ENCODE measurements at places on chromosomes 16 and 17.

- DNase-seq: no peak
These were observed 25.6 kb upstream of the CES5A start for GRCh38 chr16:55900616-55901393.

DNA sequence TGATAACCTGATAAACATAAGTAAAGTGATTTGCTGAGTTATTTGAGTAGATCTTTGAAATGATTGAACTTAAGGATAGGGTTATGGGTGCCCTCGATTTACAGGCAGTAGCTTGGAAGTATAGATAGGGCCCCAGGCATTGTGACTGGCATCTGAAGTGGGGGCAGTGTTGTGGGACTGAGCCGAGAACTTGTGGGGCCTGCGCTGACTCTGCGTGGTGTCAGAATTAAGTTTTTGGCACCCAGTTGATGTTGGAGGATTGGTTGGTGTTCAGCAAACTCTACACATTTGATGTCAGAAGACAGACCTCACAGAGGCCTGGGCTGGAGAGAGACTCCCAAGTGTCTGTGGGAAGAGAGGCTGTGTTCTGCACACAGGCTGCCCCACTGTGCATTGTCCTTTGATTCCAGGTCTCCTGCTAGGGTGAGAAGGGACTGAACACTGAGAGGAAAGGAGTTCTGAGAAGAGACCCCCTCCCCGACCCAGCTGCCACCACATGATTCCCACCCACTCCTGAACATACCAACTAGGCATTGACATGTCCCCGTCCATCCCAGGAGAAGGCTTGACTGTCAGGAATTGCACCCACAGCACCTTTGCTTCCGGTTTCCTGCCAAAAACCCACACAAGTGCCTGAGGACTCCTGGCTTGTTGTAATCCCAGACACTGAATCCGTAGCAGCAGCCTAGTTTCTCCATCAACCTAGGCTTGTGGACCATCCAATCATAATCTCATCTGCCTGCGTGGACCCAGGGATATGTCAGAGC, 4.5 kb downstream of the ZNF267 start:
- DNase-seq: no peak

DNA sequence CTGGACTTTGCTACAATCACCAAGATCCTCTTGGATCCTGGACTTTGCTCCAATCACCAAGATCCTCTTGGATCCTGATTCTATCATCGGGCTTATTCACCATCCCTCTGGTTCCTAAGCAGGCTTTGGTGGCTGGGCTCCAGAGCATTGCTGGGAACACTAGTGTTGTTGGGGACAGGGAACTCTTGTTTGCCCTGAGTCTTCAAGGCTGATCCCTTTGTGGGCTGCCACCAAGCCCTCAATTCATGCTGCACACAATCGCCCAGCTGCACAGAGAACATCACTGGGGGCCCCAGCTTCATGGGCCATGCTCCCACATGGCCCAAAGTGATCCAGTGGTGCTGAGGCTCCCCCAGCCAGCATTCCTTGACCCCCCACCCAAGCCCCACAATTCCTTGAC, 88.3 kb downstream of the TMEM132E start:
- no peak for DNase-seq

- no peak for DNase-seq
These were observed 297.5 kb upstream of the FOXF1 start for GRCh38 chr16:86212706-86213436.

DNA sequence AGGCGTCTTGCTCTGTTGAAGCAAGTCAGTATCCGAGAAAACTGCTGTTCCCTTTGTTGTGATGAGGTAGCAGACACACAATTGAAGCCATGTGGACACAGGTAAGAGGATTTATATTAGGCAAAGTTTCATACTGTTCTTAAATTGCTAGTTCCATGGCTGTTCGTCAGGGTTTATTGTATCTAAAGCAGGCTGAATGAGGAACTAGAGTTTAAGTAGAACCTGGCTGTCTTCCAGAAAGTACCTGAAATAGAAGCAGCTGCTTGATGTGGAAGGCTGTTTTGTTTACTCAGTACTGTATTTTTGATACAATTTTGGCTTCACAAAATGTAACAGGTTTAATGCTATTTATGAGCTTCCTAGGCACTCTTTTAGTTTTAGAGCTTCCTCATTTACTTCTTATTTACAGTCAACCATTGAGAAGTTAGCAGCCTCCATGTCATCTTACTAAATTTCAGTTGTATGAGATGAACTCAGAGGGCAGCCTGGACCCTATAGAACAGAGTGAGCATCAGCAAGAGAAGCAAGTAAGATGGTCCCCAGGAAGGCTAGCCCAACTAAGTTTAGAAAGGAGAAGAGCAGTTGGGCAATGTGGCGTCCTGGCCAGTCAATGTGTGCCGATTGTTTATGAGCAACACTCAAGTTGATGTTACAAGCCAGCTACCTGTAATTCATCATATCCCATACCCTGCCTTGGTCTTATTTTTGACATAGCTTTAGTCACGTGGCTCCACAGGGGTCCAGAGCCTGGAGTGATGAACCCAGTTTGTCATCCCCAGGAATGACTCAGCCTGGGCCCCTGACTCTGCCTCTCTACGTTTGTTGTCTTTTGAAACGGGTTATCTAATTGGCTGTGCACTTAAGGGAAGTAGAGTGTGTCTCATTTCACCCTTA, 9.7 kb upstream of the ARL2BP start:
- no peak for DNase-seq

DNA sequence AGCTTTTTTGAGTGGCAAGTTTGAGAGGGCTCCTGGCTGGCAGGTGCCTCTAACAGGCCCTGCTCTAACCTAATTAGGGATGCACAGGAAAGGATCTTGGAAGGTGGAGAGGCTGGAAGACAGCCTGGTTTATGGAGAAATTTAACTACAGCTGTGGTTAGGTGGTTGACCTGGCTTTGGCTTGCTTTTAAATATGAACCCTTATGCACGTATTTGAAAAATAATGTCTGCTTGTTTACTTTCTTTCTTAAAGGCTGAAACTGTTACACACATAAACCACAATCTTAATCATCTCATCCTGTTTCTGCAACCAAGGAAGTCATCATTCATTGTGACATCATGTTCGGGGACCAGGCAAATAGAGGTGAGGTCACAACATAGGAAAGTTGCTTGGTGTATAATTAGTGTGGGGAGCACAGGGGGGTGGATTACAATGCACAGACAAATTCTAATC, 23.1 kb upstream of the DHRS13 start:
- DNase-seq: no peak

DNA sequence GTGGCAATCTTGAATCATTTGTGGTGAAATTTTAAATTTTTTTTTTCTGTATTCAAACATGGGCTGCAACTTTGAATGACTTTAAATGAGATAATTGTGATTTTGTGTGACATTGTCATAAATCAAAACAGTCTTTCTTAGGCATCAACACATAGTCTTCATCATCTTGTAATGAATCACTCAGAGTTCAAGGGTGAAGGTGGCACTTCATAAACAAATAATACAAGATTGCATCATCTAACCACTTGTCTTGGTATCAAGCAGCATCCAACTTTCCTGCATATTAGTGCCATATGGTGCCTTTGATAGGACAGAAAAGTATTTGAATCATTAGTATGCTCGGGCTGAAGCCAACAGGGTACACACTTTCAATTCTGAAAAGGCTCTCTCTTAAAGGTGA, 392.4 kb upstream of the GOT2 start:
- no peak for DNase-seq

GRCh38 chr16:58464916-58465731, 34.8 kb upstream of the NDRG4 start:
- no peak for DNase-seq

- no peak for DNase-seq
These were observed 4.4 kb upstream of the SLC47A2 start for GRCh38 chr17:19720631-19721426.

DNA sequence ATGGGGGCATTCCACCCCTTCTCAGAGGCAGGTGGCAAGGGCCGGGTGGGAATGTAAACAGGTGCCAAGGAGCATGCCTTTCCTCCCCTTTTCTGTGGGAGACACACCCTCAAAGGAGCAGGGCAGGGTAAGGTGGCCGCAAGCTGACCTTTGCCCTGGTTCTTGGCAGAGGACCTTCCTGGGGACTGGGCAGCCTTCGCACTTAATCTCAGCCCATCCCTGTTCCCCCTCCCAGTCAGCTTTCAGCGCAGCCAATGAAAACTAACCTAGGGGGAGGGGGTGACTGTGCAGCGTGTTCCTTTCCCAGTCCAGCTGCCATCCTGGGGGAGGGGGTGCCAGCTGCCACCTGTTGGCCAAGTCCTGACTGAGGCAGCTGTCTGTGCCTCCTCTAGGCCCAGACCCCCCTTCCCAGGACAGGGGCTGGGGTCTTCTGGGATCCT, 2.8 kb downstream of the TRAF4 start:
- DNase-seq: no peak

DNA sequence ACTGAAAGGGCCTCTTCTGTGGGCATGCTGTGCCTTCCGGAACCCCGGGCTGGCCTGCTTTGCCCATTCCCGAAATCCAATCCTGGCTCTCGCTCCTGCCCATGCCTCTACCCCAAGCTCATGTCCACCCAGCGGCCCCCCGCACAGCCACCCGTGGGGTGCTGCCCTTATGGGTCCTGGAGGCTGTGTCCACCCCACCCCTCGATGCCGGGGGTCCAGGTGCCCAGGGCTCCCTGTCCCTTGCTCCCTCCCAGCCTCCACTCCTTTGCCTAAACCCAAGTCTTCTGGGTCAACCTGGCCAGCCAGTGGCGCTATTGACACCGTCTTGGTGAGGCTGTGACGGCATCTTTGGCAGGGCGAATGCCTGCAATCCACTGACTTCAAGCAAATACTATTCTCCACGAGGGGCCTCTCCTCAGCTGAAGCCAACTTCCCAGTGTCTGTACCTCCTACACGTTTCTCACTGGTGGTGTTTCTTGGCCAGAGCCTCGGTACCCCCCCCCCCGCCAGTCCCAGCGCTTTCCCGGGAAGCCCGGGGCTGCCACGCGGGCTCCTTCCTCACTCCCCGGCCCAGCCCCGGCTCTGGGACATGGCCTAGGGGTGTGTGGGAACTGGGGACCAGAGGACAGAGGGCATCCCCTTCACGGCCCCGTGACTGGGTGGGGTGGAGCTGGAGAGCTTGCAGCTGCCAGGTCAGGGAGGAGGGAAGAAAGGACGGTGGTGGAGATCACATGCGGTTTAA, 12.2 kb upstream of the DUS1L start:
- no peak for DNase-seq

- no peak for DNase-seq
These were observed 655 bp upstream of the MTHFSD start for GRCh38 chr16:86555704-86556075.

DNA sequence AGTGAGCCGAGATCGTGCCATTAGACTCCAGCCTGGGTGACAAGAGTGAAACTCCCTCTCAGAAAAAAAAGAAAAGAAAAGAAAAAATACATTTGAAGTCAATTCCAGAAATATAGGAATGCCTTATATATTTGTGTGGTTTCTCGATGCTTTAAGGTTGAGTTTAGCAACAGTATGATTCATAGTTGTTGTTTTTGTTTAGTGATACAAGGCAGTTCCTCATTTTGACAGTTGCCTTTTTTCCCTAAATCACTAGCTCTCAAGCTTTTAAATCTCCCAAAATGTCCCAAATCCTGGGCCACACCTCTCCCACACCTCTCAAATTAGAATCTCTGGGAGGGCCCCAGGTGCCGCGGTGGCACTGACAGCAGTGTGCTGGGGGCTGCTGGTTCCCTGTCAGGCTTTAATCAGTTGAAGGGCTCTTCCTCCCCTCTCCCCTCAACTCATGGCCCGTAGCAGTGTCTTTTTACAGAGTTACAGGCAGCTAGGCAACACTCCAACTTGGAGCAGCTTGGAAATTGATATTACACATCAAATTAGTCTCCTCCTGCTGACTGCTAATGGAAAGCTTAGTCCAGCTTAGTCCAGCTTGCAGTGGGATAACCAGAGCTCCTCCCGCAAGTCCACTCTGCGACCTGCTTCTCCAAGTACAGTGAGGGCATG, 58.4 kb downstream of the EPN2 start:
- DNase-seq: no peak

GRCh38 chr16:66093191-66093590, 273.3 kb upstream of the CDH5 start:
- DNase-seq: no peak

DNA sequence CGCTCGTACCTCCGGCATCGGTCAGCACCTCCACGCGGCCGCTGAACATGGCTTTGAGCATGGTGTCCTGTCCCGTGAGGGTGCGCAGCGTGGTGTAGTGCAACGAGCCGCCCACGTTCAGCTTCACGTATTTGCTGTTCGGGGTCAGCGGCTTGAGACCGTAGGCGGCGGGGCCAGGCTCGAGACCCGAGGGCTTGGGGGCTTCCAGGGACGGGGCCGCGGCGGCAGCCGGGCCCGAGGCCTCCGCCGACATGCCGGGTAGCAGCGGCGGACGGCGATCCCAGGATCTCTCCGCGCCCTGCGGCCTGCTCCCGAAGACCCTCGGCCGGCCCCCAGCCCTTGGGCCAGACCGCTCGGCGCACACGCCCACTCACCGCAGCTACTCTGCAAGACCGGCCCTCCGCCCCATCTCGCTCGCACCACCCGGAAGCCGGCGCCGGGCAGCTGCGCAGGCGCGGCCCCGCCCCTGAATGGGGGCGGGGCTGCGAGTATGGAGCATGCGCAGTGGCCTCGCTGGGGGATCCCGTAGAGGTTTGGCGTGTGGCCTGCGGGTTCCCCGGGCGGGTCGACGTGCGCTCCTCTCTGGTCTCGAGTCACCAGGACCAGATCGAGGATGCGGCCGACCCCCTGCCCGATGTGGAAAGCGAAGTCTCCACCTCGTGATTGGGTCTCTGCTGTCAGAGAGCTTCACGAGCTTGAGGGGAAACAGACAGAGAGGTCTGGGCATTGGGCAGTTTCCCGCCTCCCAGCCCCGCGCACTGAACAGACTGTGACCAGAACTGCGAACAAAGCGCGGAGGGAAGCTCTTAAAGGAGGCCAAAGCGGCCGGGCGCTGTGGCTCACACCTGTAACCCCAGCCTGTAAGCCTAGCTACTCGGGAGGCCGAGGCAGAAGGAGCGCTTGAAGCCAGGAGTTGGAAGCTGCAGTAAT, at the start of gene KCTD13:
KCTD13 (minus strand) TSS at position 446 of the 930 bp plus-strand sequence; CDS start at position 253, 193 bp downstream.
- DNase-seq: peak; percentile 67

DNA sequence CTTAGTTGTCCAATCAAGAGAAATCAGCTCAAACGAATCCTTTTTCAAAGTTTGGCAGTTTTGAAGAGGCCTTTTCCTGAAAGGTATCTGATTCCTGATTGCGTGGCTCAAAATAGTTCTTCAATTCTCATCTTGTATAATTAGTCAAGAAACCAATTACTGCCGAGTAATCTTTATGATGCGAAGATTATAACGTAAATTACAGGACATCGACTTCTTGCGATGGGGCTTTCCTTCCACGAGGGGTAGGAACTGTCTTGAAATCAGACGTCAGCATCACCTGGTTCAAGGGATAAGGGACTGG, 644 bp upstream of the ARL2BP start:
- no peak for DNase-seq

- peak; percentile 51 for DNase-seq
These were observed 27.3 kb downstream of the USP7 start for GRCh38 chr16:8936421-8936820.

Measured in NCI-H526 (cell line).